CD4-positive, alpha-beta T cell treated with Interleukin-15 for 1 hour (primary cell): ENCODE measurements at places on chromosomes 2 and 18.

DNA sequence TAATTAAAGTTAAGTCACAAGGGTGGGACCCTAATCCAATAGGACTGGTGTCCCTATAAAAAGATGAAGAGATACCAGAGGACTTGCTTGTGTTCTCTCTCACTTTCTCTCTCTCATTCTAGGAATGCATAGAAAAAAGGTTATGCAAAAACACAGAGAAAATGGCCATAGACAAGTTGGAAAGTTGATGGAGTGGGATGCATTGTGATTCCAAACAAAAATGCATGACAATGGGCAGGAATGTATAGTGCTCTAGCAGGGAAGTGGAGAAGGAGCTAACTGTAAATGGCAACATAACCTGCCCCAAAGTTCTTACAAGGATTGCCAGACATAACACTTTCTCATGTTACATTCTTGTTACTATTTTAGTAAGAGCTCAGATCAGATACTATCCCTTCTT is 301.6 kb upstream of the LRATD1 start:
- no peak for DNase-seq

- no peak for DNase-seq
These were observed 149.0 kb downstream of the DSEL start for GRCh38 chr18:67367540-67367939.

DNA sequence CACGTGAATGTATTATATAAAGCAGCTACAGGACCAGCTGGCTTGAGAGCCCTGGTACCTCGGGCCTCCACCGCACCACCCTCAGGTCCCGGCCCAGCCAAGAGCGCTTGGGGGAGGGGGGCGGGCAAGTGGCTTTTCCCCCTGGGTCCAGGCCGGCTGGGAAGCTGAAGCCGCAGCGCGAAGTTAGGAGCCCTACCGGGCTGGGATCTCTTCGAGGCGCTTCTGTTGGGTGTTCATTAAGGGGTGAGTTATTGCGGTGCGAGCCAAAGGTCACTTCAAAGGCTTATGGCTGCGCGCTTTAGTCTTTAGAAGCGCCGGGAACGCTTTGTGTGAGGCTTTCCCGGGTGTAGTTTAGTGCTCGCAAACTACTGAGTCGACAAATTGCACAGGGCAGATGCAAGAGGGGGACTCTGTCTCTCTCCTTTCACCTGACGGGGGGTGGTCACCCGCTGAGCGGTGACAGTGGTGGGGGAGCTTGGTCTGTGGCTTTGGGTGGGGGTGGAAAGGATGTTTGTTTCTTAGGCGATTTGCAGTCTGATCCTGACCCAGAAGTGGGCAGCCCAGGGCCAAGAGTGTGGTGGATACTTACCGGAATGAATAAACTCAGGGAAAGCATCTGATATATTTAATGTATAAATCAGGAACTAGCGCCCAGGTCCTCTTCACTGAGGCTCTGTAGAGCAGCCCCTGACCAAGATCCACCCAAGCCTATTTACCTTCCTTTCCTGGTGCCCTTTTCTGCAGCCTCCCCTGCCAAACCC is 6.0 kb downstream of the HOXD3 start:
- DNase-seq, result no peak

DNA sequence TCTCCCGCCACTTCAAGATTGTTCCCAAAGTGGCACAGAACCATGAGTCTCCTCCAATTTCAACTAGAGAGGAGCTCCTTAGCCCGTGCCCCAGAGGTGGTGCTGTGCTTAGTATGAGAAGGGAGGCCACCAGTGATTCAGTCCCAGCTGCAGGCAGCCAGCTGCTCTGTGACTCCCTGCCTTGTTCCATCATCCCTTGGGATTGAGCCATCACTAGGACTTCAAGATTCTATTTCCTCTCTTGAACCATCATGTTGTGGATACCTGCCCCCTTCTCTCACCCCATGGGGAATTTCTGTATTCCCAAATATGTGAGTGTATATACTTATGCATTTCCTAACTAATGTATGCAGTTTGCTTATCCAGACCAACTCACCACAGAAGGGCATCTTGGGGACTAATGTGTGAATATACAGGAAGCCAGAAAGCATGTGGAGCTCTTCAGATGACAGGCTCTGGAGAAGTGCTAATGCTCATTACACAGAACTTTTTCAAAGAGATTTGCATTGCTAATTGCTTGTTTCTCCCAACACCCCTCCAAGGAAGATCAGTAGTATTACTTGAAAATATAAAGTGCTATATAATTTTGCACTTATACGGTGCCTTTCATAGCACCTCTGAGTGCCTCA is 111.0 kb upstream of the MAP3K20 start:
- DNase-seq, result no peak

- no peak for DNase-seq
These were observed 675.2 kb upstream of the ID2 start for GRCh38 chr2:8006626-8007025.

DNA sequence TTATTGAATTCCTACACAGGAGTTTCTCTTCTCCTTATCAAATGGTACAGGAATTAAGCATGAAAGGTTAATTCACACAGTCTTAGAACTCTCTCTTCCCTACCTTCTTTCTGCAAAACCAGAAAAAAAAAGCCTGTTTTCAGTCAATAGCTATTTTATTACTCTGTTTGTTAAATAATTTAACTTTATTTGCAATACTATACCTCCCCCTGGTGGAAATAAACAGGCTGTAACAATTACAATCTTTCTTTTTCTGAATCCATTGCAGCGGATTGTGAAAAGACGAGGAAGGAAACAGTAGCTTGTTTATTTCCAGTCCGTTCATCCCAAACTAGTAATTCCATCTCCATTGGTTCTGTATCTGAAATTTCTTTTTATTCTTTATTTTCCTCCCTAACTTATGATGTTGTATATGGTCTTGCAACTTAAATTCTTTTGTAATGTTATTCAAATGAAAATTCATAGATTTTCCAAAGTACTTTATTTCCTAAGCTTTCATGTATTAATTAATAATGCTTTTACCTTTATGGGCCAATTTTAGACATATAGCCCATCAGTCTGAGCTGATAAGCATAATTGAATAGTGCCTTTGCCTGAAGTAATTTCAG is 165.2 kb downstream of the SH3BP4 start:
- DNase-seq, result no peak

DNA sequence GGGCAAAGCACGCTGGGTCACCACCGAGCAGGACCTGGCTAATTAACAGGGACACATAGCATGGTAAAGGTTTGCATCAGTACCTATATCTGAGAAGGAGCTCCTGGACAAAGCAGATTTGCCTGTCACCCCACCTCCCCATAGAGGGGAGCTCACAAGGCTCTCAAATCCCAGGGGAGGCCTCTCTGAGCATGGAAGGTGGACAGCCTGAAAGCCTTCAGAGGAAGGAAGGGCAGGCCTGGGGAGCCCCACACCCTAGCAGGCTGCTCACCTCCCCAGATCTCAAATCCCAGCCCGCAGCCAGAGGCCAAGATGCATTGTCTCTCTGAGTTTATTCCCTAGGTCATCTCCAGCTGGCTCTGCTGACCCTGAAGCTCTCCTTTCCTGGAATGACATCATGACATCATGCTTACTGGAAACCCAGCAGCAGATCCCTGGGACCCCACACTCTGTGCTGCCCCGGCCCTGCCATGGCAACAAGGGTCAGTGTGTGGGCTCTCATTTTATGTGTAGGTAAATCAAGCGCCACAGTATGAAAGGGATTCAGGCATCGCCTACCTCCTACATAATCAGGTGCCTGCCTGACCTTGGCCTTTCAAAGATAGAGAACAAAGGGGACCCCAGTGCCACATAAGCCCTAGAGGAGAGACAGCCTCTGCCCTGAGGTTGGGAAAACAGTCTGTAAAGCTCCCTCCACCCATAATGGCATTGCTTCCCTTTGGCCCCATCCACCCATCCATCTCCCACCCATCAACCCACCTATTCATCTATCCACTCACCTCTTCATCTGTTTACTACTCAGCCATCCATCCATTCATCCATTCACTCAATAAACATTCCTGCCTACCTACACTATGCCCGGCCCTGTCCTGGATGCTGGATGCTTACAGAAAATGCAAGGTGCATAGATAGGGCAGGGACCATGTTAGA is 15.7 kb upstream of the TEX51 start:
- DNase-seq, result no peak

DNA sequence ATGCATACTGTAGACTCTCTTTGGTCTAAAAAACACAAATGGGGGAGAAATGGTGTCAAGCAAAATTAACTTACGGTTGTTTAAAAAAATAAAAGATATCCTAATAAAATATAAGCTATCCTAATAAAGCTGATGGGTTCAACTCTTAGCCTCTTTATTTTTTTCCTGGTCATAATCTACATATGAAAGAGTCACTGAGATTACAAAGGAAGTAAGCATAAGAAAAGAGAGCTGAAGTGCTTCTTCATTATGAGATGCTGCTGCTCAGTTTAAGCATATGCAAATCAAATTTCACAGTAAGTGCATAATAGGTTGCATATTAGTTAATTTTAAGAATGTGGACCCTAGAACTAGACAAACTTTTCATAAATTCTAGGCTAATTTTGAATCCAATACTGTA is 59.9 kb upstream of the DNER start:
- DNase-seq, result no peak

DNA sequence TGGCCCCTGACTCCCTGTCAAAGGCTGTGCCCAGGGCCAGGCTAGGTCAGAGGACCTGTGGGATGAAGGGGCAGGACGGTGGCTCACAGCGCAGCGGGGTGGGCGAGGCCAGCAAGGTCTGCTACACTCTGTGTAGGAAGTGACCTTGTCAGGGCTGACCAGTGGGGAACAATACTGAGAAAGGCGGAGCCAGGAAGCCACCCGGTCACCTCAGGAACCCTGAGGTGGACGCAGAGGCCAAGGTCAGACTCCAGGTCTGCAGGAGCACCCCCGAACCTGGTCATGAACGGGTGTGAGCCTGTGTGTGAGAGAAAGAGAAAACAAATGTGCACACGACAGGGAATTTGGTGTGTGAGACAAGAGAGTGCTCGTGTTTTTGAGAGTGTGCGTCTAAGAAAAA is 72.3 kb downstream of the SMAD7 start:
- no peak for DNase-seq

GRCh38 chr2:219823574-219823973 is 196.1 kb downstream of the SLC4A3 start:
- DNase-seq, result no peak

DNA sequence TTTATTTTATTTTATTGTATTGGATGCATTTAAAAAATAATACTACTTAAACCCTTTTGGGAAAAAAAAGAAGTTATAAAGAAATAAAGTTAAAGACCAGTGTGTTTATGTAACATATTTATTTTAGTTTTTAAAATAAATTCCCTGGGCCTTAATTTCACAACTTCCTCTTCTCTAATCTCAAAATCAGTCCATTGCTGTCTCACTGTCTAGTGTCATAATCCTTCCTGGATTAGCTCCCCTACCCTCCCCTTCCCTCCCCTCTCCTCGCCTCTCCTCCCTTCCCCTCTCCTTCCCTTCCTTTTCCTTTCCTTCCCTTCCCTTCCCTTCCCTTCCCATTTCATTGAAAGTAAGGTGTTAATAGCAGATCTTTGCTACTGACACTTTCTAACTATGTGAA is 40.3 kb upstream of the ZEB2 start:
- DNase-seq, result no peak

DNA sequence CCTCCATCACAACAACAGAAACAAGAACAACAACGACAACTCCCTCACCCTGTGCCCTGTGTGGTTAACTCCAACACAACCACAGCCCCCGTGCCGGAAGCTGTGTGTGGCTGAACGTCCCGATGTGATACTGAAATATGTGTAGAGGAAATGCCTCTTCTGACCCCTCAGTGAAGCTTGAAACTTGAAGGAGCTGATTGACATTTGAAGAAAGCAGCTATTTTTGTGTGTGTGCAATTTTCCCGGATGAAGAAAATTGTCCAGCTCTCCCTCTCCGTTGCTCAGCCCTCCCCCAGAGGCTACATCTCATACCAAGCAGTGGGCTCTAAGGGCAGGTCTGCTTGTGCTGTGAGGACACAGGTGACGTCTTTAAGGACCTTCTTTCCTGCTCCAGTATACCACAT is 173.8 kb downstream of the ICOS start:
- peak; percentile 54 for DNase-seq

DNA sequence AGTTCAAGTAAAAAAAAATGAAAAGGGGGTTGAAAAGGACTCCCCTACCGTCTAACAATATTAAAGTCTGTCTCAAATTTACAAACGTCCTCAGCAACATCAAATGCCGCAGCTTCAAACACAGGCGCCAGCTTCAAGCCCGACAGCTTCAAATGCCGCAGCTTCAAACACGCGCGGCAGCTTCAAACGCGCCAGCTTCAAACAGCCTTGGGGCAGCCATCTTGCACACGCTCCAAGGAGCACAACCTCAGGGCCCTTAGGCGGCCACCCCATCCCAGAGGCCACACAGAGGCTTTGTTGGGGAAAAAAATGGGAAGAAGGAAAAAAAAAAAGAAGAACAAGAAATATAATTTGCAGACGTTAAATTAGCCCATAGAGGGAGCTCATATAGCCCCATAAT is 244.4 kb upstream of the VRK2 start:
- DNase-seq, result no peak

- DNase-seq, result no peak
These were observed 635.0 kb upstream of the FANCL start for GRCh38 chr2:58876126-58876525.

DNA sequence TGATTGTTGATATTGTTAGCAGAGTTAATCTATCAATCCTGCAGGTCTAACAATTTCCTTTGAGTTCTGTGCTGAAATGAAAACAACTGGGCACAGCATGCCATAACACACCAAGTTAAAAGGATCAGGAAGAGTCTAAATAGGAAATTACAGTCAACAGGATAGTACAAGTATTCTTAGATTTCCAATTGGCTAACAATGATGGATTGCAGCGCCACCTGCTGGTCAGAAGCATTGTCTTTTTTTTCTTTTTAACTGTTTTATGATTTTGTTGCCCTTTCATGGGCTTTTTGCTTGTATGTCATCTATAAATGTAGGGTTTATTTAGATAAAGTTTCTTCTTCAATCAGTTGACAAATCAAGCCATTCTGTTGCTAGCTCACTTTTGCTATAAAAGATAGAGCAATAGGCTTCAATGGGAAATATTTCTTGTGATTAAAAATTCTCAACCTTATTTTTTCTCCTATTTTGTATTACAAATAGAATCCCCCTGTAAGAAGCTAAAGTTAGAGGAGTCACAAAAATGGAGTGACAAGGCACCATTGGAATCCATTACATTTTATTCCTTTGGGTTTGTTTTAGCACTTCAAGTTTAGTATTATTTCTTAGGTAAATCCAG is 40.8 kb upstream of the RPRM start:
- no peak for DNase-seq

DNA sequence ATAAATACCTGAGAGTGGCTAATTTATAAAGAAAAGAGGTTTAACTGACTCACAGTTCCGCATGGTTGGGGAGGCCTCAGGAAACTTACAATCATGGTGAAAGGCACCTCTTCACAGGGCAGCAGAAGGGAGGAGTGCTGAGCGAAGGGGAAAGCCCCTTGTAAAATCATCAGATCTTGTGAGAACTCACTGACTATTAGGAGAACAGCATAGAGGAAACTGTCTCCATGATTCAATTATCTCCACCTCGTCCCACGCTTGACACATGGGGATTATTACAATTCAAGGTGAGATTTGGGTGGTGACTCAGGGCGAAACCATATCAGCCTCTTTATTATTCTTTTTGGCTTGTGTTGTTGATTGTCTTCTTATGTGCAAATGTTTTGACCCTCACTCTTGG is 76.2 kb downstream of the WDR7 start:
- DNase-seq, result no peak

- DNase-seq, result no peak
These were observed 59.1 kb downstream of the ACOXL start for GRCh38 chr2:110791435-110791834.
